ENCODE measurements at places on chromosomes 4 and X. TPM values are rescaled to one million over a fixed set of nuclear protein-coding genes. Genes with fewer than 3 reads are reported as not detected.

DNA sequence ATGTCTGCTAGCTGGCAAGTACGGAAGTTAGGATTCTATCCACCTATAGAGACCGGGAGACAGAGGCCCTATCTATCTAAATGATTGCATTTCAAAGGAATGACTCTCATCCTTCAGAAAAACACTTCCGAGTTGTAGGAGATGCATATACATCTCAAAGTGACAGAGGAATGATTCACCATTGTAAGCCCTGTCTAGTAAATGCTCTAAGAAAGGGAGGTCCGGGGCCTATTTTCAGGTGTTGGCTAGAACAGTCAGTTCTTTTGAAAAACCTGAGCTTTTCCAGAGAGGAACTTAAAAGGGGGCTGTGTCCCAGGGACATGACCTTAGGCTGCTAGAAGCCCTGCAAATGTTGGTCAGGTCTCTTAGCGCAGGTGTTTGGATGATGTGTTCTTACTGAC, 262.9 kb upstream of the IL1RAPL1 start:
- DNase-seq, result no peak
- H3K4me1 ChIP-seq, result no peaks in the 10 kb centered on the region
- H3K4me3 ChIP-seq, result no peak overlapping the region
- H3K36me3 ChIP-seq, result no peaks in the 10 kb centered on the region

DNA sequence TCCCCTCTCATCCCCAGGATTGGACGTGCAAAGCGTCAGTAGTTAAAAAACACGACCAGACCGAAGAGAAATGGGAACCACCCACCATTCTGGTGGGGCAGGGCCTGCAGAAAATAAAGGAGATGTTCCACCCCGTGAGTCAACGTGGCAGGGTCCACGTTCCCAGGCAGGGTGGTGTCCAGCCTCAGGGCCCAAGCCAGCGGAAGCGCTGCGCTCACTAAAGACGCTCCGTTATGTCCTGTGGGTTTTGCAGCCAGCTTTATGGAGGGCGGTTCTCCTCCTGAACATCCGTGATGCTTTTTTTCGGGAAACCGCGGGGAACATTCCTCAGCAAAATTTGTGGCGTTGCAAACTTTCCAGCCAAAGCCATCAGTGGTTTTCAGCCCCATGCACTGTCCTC, 93.4 kb upstream of the SHOX start:
- H3K4me1 ChIP-seq, result no peaks in the 10 kb centered on the region
- no peak overlapping the region for H3K27ac ChIP-seq
- no peaks in the 10 kb centered on the region for H3K36me3 ChIP-seq
- no peaks in the 10 kb centered on the region for H3K27me3 ChIP-seq
- no peak overlapping the region for H3K4me3 ChIP-seq
- DNase-seq, result no peak

DNA sequence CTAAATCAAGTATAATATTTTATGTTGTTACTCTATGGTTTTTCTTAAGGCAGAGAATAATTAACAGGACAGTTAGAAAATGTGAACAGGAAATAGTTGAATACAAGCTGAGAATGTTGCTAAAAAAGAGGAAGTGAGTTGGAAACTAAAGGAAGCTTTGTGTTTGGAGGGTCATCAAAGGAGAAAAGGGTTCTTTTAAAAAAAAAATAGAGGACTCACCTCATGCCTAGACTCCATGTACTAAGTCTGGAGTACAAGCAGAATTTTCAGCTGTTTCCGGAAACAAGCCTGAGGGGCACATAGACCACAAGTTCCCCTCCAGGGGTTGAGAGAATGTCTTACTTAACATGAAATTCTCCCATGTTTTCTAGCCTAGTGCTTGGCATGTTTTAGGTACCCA, 20.1 kb upstream of the MAP7D3 start:
- no peak for DNase-seq
- H3K4me1 ChIP-seq, result no peaks in the 10 kb centered on the region
- H3K36me3 ChIP-seq, result no peaks in the 10 kb centered on the region
- no peak overlapping the region for H3K27ac ChIP-seq
- H3K4me3 ChIP-seq, result no peak overlapping the region
- H3K27me3 ChIP-seq, result no peaks in the 10 kb centered on the region

- no peak for DNase-seq
- H3K27ac ChIP-seq, result no peak overlapping the region
- no peaks in the 10 kb centered on the region for H3K4me1 ChIP-seq
- H3K4me3 ChIP-seq, result no peak overlapping the region
- H3K36me3 ChIP-seq, result no peaks in the 10 kb centered on the region
These were observed 64.6 kb downstream of the HHIP start for GRCh38 chr4:144710526-144710912.

- H3K27me3 ChIP-seq, result no peaks in the 10 kb centered on the region
- no peaks in the 10 kb centered on the region for H3K4me1 ChIP-seq
- DNase-seq, result no peak
- no peaks in the 10 kb centered on the region for H3K36me3 ChIP-seq
- H3K27ac ChIP-seq, result no peak overlapping the region
- H3K4me3 ChIP-seq, result no peak overlapping the region
These were observed 281.0 kb downstream of the BMPR1B start for GRCh38 chr4:95038791-95039190.

GRCh38 chrX:79080141-79080540, 64.3 kb upstream of the GPR174 start:
- no peak for DNase-seq
- H3K4me1 ChIP-seq, result no peaks in the 10 kb centered on the region

- no peaks in the 10 kb centered on the region for H3K36me3 ChIP-seq
- no peak for DNase-seq
- H3K27ac ChIP-seq, result no peak overlapping the region
- H3K27me3 ChIP-seq, result no peaks in the 10 kb centered on the region
- no peak overlapping the region for H3K4me3 ChIP-seq
- H3K4me1 ChIP-seq, result no peaks in the 10 kb centered on the region
These were observed 337.7 kb upstream of the CTSO start for GRCh38 chr4:156291317-156291716.

DNA sequence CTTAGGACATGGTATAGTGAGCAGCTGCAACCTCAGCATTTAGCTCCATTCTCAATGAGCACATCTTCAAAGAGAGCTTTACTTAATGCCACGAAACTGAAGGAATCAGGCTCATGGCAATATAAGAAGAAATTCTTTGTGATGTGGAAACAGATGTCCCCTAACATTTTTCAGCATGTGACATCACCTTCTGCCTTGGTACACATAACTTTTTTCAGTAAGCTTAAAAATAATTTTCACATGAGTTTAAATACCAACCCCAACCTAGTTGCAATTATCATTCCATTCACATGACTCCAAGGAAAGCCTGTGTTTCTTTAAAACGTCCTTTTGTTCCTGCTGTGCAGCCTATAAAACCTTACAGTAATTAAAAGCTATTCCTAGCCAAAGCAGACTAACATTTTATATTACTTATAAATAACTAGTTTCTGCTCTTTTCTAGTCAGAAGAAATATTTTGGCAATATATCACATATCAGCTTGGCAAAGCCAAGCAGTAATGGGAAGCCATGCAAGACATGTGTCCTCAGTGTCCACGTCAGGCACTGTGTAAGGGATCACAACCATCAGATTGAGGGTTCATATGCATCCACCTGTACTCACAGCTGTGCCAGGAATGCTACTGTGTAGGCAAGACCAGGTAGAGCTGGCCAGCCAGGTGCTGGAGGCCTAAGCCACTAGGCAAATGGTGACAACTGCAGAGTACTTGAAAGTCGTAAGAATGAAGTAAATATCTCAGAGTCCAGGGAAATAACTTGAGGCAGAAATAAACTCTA, 466.6 kb downstream of the INPP4B start:
- DNase-seq, result no peak
- H3K4me3 ChIP-seq, result peak overlapping the region; percentile 18
- no peaks in the 10 kb centered on the region for H3K36me3 ChIP-seq

GRCh38 chr4:11765849-11766453, 337.3 kb upstream of the HS3ST1 start:
- H3K36me3 ChIP-seq, result no peaks in the 10 kb centered on the region
- no peaks in the 10 kb centered on the region for H3K27me3 ChIP-seq
- no peak overlapping the region for H3K27ac ChIP-seq

DNA sequence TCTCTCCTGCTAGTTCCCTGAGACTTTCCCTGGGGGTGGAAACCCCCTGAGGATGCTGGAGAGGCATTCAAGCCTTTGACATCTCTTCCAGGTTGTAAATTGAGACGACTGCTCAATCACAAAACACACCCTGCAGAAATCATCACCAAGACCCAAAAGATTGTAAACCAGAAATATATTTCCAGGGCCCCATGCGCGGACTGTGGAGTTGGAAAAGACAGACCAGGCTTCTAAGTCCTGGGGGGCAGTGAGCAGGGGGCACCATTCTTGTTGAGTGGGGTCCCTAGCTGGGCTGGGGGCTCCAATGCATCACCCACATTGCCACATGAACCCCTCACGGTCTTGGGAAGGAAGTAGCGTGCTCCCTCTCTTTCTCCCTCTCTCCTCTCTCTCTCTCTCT, 87.9 kb upstream of the C4orf50 start:
- no peak overlapping the region for H3K27ac ChIP-seq
- H3K4me3 ChIP-seq, result no peak overlapping the region
- no peaks in the 10 kb centered on the region for H3K27me3 ChIP-seq
- no peaks in the 10 kb centered on the region for H3K36me3 ChIP-seq
- no peak for DNase-seq
- no peaks in the 10 kb centered on the region for H3K4me1 ChIP-seq

GRCh38 chr4:81786063-81786763, 314.5 kb upstream of the RASGEF1B start:
- H3K4me1 ChIP-seq, result peaks cover 15% of the 10 kb centered on the region
- no peaks in the 10 kb centered on the region for H3K27me3 ChIP-seq
- no peak overlapping the region for H3K27ac ChIP-seq
- H3K4me3 ChIP-seq, result no peak overlapping the region
- no peak for DNase-seq

GRCh38 chrX:39427906-39428305, 626.6 kb downstream of the MID1IP1 start:
- no peak overlapping the region for H3K27ac ChIP-seq
- H3K4me3 ChIP-seq, result no peak overlapping the region
- DNase-seq, result no peak
- H3K4me1 ChIP-seq, result no peaks in the 10 kb centered on the region
- no peaks in the 10 kb centered on the region for H3K36me3 ChIP-seq

DNA sequence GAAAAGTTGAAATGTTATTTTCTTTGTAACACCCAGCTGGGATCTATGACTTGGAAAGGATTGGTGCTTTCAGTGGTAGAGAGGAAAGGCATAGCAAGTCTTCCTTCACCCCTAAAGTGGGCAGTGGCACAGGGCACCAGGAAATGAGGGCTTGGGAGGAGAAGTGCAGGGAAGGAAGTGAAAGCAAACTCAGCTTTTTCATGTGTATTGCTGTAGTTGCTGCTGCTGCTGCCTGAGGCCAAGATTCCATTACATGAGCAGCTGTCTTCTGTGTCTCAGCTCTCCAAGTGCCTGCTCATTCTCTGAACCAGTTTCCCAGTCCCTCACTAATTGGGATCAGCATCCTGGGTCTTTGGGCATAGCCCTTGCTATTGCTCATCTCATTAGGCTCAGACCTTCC, 2.6 kb downstream of the HCCS start:
- H3K4me1 ChIP-seq, result peaks cover 11% of the 10 kb centered on the region
- H3K36me3 ChIP-seq, result peaks cover 9% of the 10 kb centered on the region
- H3K4me3 ChIP-seq, result no peak overlapping the region
- no peak overlapping the region for H3K27ac ChIP-seq
- DNase-seq, result no peak
- no peaks in the 10 kb centered on the region for H3K27me3 ChIP-seq

DNA sequence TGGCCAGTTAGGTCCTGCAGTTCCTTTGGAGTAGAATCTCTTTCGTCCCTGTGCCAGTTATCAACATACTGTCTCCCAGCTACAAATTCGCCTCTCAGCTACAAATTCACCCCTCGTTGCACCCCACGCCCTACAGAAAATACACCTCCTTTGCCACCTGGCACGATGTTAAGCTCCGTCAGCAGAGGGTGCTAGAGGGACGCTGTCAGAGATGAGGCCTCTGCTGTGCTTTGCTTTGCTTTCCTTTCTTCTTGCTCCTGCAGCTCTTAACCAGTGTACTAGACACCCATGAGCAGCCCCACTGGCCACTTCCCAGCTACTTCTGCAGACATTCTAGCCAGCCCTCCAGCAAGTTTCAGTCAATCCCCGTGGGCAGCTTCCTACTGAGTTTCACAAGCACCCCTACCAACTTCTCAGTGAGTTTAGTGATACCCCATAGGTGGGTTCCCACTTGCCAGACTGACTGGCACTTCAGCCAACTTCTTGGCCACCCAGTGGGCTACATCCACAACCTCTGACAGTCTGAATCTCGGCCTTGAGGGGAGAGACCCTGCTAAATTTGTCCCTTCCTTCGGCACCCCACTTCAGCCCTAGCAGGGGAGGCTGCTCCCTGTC, 21.8 kb downstream of the HAUS3 start:
- H3K4me1 ChIP-seq, result no peaks in the 10 kb centered on the region
- peak; percentile 13 for DNase-seq
- peaks cover 11% of the 10 kb centered on the region for H3K36me3 ChIP-seq
- no peaks in the 10 kb centered on the region for H3K27me3 ChIP-seq
- no peak overlapping the region for H3K27ac ChIP-seq
- no peak overlapping the region for H3K4me3 ChIP-seq

DNA sequence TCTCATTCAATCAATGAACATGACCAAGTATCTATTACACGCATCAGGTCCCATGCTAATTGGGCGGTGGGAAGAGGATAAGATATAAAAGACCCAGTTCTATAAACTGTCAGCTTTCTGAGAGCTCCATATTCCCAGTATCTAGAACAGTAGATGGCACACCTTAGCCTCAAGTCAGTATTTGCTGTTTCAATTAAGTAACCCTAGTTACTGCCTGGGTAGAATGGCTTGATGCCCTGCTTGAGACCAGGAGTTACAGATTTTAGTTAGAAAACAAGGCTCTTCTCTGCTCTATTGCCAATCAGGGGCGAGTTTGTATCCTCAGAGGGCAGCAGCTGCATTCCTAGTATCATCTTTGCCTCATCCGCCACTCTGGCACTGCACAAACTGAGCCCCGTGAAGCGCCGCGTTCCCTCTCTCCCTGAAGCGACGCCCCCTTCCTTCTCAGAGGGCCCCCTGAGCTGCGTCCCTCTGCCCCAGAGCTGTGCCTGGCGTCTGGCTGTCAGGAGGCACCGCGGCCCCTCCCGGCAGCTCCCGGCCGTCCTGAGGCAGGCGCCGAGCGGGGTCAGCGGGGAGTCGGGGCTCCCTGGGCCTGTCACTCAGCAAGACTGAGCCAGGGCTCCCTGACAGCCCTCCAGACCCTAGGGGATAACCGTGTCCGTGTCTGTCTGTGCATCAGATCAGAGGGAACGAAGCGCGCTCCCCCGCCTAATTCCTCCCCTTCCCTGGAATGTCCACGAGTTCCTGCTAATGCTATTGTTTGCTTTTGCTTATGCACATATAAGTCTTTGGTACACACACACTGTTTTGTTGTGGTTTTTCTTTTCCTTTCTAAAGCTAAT, 212.4 kb upstream of the TTC29 start:
- DNase-seq, result no peak
- H3K4me1 ChIP-seq, result no peaks in the 10 kb centered on the region
- no peak overlapping the region for H3K27ac ChIP-seq
- no peaks in the 10 kb centered on the region for H3K36me3 ChIP-seq

- H3K36me3 ChIP-seq, result no peaks in the 10 kb centered on the region
- DNase-seq, result no peak
- H3K4me1 ChIP-seq, result no peaks in the 10 kb centered on the region
These were observed 21.9 kb downstream of the ARMCX6 start for GRCh38 chrX:101595739-101596419.

TENM3 gene
- total RNA-seq, result 8.0 TPM

AREG gene
- total RNA-seq, result 54.3 TPM

GPR143 gene
- total RNA-seq, result not detected

CWH43 gene
- total RNA-seq, result not detected

UCP1 gene
- not detected for total RNA-seq

FAM47E gene
- total RNA-seq, result 0.54 TPM

FGFBP1 gene
- total RNA-seq, result not detected

INTU gene
- total RNA-seq, result 16.6 TPM
